ENCODE measurements at places on chromosomes 2 and 18.

GRCh38 chr2:176542476-176542875 is 273.2 kb downstream of the MTX2 start:
- DNase-seq, result no peak

DNA sequence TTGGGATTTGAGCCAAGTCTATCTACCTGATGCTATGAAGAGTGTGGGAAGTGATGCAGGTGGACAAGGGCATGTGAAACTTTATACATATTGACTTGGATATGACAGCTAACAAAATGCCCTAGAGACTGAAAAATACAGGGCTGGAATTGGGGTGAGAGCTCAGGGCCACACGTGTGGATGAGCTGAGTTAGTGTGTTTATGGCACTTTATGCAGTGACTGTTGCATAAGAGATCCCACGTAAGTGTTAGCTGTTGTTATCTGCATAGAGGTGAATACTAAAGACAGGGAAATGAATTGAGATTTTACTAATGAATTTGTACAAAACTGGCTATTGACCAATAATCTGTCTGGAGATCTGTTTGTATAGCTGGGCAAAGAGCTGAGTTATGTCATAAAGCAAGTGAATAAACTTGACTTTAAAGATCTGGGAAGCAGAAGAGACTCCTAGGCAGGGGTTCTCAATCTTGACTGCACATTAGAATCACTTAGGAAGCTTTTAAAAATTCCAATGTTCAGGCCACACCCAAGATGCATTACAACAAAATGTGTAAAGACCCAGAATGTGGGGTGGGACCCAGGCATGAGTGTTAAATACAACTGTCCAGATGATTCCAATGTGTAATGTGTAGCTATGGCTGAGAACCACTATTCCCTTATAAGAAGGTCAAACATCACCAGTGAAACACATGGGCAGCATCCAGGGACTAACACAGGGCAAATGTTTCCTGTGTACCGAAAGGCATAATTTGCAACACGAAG is 74.2 kb upstream of the STK17B start:
- DNase-seq, result no peak

DNA sequence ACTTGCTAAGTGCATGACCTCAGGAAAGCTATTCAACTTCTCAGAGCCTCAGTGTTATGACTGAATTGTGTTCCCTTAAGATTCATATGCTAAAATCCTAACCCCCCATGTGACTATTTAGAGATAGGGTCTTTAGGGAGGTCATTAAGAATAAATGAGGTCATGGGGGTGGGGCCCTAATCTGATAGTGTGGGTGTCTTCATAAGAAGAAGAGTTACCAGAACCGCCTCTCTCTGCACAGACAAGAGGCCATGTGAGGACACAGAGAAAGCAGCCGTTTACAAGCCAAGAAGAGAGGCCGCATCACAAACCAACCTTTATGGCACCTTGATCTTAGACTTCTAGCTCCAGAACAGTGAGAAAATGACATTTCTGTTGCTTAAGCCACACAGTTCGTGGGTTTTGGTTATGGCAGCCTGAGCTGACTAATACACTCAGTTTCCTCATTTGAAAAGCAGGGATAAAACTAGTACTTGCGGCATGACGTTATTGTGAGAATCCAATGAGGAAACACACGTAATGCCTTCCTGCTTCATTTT is 9.9 kb downstream of the SH2D6 start:
- no peak for DNase-seq

GRCh38 chr18:30177056-30177455 is 865.5 kb downstream of the DSC3 start:
- no peak for DNase-seq

- no peak for DNase-seq
Observed at GRCh38 chr2:239640676-239641578, 240.1 kb upstream of the HDAC4 start.

DNA sequence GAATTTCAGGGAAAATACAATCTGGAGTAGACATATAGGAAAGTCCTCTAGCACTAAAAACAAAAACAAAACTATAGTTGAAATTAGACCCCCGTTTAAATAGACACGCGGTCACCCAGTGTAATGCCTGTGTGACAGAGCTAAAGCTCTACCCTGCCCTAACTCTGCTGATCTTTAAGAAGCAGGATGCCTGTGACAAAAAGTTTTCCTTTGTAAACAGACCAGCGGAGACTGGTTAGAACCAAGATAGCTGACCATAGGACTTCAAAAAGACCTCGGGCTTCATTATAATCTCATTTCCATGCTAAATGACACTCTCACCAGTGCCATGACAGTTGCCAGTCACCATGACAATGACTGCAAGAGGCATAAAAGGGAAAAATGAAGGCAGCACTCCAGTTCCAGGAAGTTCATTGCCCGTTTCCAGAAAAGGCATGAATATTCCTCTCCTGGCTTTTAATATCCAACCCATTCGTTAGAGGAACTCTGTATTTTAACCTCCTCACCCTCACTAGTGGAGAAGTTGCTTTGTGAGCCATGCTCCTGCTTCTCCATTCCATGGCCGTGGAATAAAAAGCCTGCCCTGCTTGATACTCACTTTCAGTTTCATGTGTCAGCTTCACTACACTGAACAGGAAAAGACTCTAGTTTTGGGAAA is 157.2 kb upstream of the COPS8 start:
- DNase-seq, result no peak

GRCh38 chr2:150174056-150174805 is 313.2 kb downstream of the RND3 start:
- no peak for DNase-seq

GRCh38 chr2:169860149-169860548 is 32.9 kb downstream of the UBR3 start:
- no peak for DNase-seq

GRCh38 chr2:63425606-63426005 is 162.7 kb downstream of the WDPCP start:
- DNase-seq, result peak; percentile 9

DNA sequence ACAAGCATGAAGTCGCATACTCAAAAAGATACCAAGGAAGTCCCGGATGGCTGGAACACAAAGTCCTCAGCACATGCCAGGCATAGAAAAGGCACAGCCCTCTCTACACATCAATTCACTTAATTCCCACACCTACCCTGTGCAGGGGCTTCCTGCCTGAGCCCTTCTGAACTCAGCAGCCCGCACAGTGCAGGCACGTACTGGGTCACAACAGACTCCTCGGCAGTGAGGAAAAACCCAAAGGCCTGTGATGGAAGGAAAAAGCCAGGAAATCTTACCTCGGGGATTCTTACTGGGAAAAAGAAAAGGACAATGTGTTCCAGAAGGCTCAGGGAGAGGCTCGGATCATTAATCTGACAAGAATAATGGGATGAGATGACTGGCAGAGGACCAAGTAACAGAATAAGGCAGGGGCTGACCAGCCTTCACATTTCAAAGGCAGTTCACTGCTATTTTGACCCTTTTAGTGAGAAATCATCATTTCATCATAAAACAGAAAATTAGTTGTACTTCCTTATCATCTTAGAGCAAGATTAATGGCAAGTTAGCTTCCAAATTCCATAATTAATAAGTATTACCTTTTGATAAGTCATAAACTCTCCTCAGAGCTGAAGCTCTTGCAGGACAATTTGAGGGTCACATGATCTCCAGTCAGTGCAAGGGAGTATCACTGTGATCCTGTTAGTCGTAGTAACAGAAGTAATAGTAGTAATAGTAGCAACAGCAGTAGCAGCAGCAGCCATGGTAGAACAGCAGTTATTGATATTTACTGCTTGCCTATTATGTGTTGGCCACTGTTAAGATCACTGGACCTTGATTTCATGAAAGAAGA is 87.4 kb downstream of the STK39 start:
- DNase-seq, result no peak

DNA sequence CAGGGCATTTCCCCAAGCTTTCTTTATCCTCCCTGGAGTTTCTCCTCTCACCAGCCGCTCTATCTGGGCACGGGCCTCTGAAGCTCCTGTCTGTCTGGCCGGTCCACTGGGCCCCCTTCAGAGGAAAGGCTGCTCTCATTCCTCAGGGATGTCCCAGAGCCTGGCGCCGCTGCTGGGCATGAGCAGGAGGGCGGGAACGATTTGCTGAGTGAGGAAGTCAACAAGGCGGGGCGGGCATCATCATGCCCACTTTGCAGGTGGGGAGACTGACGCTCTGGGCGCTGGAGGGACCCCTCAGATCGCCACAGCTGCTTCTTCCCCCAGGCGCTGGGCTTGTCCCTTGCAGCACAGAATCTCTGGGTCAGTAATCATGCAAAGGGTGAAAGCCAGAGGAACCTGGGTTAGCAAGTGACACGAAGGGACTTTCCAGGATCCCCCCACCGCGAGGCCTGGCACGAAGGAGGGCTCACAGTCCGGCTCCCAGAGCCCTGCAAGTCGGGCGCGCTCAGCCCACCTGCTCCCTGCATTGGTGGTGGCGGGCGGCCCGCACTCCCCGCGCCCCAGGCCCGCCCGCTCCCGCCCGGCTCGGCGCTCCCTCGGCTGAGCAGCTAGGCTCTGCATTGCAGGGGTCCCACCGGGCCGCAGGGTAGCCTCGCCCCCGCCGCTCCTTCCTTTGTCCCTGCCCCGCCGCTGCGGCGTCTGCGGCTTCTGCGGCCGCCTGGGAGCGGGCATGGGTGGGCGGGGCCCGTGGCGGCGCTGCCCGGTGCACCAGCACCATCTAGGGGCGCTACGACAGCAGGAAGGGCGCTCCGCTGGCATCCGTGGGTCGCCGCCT is 157.8 kb downstream of the CYRIA start:
- DNase-seq, result no peak

DNA sequence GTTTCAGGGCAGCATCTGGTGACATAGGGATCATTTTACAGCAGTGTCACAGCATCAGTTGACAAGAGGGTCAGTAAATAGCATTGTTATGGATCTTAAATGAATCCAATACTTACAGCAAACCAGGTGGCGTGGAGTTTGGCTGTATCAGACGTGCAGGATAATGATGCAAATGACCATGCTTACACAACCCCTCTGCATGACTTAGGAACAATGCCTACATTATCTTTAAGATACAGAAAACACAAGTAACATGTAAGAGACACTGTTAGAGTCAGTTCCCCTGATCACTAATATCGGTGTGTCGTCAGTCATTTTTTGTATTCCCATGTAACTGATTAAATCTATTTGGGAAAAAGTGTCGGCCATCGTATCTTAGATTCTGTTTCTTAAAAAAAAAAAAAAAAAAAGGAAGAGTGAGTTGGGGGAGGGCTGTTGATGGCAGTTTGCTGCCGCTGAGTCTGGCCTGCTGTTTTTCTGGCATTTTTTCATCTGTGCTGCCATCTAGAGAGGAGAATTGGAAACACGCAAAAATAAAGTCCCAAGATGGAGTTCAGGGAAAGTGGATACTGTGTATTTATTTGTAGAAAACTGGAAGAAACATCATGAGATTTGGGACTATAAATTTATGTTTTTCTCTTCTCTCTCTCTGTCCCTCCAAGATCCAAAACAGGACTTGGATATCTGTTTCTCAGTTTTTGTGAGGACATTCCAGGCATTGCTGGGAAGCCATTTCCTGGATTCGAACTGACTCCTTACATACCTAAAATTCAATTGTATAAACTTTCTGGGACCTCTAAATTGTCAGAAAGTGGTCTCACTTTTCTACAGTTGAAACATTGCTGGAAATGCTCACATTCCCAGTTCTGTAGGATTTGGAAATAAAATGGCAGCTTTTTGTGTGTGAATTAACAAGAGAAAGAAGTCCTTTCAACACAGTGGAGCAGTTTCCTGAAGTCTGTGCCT is 60.3 kb upstream of the AGPS start:
- DNase-seq, result peak; percentile 19

DNA sequence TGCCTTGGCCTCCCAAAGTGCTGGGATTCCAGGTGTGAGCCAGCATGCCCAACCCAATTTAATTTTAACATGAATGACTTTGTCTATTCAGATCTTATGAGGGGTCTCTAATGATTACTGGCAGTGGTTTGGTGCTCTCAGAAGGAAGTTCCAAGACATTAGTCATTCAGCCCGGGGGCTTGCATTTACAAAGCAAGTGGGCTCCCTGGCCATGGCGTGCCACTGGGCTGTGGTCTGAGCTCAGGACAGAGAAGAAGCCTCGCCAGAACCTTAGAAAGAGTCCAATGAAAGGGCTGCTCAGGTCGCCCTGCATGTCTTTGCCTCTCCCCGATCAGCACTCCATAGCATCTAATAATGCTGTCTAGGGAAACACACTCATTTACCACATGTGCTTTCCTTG is 182.6 kb upstream of the CHAC2 start:
- no peak for DNase-seq

DNA sequence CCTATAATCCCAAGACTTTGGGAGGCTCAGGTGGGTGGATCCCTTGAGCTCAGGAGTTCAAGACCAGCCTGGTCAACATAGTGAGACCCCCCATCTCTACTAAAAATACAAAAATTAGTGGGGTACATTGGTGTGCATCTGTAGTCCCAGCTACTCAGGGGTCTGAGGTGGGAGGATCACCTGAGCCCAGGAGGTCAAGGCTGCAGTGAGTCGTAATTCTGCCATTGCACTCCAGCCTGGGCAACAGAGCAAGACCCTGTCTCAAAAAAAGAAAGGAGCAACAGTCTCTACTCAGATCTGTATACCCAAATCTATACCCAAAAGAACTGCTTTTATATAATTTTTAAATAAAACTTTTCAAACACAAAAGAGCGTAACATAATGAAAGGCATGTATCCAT is 5.5 kb upstream of the HSBP1L1 start:
- no peak for DNase-seq

GRCh38 chr2:181408861-181409260 is 48.3 kb upstream of the ITGA4 start:
- no peak for DNase-seq

DNA sequence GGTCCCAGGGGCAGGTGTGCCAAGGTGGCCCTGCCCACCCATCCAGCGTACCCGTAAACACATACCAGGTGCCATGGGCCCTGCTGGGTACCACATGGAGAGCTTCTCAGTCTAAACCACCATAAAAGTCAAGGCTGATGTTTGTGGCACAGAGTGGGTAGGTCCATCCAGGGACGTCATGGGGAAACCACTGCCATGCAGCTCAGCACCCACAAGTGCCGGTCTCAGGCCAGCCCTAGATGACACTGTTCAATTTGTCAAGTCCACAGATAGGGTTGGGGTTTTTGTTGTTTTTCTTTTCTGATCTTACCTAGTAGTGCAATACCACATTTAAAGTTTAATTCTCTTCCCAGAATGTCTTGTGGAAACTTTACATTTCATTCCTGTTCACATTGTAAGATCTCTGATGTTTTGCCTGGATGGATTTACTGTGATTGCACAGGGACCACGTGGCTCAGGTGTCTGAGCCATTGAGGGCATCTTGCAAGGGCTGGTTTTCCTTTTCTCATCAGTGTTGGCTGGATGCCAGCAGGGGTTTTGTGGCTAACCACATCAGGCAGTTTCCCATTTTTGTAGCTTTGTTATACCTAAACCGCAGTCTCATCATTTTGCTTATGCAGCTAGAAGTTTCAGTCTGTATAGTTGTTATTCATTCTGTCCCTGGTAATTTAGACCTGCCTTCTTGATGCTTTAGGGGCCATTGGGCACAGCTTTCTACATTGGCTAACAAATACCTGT is 64.7 kb downstream of the STK25 start:
- no peak for DNase-seq

DNA sequence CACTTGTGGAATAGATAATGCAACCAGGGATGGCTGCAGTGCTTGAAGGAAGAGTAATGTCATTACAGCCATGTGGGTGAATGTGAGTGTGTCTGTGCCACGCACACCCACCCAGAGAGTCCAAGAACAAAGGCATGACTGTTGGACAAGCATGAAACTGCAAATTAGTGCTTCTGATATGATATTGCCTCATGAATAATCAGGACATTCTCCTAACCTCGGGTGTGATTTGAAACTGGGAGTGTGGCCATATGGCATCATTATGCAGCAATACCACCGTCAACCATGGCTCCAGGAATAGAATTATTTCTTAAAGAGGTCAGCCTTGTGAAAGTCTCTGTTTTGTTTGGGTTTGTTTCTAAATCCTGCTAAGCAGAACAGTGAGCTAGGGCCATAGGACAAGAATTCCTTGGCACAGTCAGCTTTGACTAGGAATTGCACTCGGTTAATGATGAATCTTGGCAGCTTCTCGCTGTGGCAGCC is 678.0 kb upstream of the RAB6C start:
- DNase-seq, result no peak
